ENCODE measurements at places on chromosomes 6 and 20.
A peak's percentile ranks its signal among the peaks of the same experiment; 100 is the strongest.

DNA sequence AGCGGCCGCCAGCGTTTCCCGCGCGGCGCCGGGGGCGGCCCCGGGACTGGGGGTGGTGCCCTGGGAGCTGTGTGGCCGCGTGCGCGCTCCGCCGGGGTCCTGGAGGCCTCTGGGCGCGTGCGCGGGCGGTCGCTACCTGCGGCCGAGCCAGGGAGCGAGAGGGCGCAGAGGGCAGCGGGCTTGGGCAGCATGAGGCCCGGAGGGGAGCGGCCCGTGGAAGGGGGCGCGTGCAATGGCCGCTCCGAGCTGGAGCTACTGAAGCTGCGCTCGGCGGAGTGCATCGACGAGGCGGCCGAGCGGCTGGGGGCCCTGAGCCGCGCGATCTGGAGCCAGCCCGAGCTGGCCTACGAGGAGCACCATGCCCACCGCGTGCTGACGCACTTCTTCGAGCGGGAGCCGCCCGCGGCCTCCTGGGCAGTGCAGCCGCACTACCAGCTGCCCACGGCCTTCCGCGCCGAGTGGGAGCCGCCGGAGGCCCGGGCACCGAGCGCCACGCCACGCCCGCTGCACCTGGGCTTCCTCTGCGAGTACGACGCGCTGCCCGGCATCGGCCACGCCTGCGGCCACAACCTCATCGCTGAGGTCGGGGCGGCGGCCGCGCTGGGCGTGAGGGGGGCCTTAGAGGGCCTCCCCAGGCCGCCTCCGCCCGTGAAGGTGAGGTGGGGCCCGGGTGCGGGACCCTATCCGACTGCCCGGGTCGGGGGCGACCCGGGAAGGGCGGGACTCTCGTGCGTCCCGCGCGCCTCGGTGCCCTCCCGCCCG lies at the start of gene PM20D2:
TSS of gene PM20D2 (plus strand) at position 100 of the 762 bp plus-strand sequence. CDS start at position 190, 90 bp downstream.
- peak; percentile 84 for DNase-seq

GRCh38 chr6:130838951-130839350 lies 11.7 kb downstream of the SMLR1 start:
- DNase-seq, result no peak

DNA sequence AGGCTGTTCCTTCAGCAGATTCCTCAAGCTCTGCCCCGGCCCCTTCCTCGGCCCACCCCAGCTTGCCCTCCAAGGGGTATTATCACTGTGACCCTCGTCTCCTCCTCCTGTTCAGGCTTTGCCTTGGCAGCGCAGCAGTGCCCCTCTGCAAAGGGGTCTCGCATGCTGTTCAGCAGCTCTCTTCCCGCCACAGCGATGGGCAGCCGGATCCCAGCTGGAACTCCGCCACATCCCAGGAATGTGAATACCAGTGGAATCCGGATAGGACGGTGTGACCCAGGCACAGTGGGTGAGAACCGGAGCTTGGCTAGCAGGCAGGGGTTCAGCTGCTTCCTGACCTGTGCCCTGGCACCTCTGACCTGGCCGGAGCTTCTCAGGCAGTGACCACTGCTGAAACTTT lies 52.9 kb downstream of the RNASET2 start:
- no peak for DNase-seq

- DNase-seq, result no peak
Observed at GRCh38 chr6:108565893-108566292, 5.2 kb downstream of the FOXO3 start.

GRCh38 chr6:37648465-37649330 lies 49.0 kb downstream of the MDGA1 start:
- DNase-seq, result no peak

DNA sequence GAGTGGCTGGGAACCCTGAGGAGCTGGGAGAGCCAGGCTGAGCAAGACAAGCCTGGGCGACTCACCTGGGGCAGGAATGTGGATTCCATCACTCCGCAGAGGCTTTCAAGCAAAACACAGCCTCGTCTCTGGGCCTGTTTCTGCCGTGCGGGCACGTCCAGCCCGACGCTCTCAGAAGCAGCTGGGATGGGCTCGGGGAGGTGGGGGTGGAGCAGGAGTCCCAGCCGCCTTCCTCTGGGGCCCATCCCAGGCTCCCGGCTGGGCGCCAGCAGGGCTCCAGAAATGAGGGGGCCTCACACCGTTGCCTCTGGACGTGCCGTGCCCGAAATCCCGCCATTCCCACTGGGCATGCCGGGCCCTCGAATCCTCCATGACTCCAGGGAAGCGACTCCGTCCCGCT lies 8.7 kb upstream of the RPS21 start:
- no peak for DNase-seq

- DNase-seq, result no peak
Observed at GRCh38 chr6:82370788-82371187, 7.2 kb downstream of the TPBG start.

- no peak for DNase-seq
Observed at GRCh38 chr6:88619951-88620350, 343.5 kb downstream of the RNGTT start.

- DNase-seq, result no peak
Observed at GRCh38 chr6:156735751-156736150, 41.4 kb upstream of the ARID1B start.

- DNase-seq, result no peak
Observed at GRCh38 chr6:135575629-135576028, 78.1 kb upstream of the AHI1 start.

DNA sequence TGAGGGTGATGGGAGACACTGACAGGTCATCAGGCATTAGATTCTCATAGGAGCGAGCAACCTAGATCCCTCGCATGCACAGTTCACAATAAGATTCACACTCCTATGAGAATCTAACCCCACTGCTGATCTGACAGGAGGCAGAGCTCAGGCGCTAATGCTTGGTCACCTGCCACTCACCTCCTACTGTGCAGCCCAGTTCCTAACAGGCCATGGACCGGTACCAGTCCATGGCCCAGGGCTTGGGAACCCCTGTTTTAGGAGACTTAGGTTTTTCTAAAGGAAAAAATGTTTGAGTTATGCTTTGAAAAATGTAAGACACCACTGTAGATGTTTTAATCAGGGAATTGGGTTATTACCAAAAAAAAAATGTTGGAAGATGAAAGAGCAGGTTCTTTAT lies 6.7 kb downstream of the HLA-E start:
- DNase-seq, result no peak

DNA sequence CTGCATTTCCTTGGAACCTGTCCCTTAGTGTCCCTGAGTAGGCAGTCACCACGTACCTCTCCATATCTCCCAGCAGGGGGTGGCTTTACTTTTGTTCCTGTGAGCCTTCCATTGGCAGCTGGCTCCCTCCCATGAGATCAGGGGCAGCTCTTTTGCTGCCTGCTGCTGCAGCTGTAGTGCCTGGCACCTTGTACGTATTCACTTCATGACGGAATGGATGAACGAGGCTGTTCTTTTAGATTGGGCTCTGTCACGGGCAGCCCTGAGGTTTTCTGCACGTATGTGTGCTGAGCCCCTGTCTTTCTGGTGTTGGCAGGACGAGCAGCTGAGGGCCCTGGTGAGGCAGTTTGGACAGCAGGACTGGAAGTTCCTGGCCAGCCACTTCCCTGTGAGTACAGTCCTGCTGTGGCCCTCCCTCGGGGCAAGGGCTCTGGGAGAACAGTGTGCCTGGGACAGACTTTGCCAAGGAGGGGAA lies 14.6 kb downstream of the MYBL2 start:
- DNase-seq, result no peak

GRCh38 chr20:19840111-19840710 lies 82.2 kb downstream of the RIN2 start:
- DNase-seq, result no peak

DNA sequence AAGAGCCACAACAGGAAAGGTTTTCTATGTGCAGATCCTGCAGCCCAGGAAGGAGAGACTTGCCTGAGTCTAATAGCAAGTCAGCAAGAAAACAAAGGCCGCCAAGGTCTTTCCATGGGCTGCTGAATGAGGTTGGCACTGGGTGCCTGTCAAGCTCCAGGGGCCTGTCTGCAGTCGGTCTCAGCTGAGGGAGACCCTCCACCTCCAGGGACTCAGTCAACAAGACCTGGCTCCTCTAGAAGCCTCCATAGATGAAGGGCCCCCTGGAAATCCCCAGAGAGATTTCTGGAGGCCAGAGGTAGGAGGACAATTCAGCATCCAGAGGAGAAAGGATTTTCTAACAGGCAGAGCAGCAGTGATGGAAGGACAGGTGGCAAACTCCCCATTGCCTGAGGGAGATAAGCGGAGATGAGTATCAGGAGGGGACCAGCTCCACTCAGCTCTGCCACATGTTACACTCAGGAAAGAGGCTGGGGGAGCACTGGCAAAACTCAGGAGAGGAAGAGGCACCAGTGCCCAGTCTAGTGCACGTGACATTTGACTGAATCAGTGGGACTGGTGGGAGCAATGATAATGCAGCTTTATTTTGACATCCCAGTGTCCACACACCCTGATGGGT lies 33.5 kb upstream of the FKBP1A start:
- no peak for DNase-seq

- DNase-seq, result no peak
Observed at GRCh38 chr20:32518593-32519380, 66.3 kb downstream of the NOL4L start.

GRCh38 chr6:110482774-110483400 lies 6.5 kb upstream of the SLC22A16 start:
- DNase-seq, result no peak

DNA sequence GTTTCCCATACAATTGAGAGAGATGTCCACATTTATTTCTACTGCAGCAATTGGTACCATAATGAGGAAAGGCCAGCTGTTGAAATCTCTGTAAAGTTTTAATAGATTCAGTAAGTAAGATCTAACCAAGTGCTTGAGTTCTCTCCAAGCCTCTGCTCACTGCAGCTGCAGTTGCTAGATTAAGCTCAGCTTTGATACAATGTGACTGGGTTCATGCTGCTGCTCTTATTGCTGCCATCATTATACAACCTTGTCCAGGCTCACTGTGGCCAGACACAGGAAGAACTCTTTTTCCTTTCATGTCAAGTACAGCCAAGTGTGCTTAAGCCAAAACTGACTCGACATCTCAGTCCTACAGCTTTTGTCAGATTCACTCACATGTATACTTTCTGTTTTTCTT lies 423.5 kb downstream of the GJA1 start:
- DNase-seq, result no peak

DNA sequence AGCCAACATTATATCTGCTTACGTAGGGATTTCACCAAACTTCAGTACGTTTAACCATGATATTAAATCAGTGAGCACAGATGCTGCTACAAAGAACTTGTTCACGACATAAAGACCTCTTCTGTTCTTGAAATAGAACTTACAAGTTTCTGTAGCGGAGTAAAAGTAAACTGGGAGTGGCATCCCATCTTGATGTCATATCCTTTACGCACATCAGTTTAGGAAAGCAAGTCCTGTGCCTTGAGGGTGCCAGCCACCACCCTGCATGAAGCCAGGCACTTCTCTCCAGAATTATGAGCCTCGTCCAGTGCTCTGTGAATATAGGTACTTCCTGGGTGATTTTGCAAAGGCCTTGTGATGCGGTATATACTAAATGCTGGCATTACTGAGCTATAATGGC lies 122.6 kb downstream of the BTBD3 start:
- DNase-seq, result no peak

DNA sequence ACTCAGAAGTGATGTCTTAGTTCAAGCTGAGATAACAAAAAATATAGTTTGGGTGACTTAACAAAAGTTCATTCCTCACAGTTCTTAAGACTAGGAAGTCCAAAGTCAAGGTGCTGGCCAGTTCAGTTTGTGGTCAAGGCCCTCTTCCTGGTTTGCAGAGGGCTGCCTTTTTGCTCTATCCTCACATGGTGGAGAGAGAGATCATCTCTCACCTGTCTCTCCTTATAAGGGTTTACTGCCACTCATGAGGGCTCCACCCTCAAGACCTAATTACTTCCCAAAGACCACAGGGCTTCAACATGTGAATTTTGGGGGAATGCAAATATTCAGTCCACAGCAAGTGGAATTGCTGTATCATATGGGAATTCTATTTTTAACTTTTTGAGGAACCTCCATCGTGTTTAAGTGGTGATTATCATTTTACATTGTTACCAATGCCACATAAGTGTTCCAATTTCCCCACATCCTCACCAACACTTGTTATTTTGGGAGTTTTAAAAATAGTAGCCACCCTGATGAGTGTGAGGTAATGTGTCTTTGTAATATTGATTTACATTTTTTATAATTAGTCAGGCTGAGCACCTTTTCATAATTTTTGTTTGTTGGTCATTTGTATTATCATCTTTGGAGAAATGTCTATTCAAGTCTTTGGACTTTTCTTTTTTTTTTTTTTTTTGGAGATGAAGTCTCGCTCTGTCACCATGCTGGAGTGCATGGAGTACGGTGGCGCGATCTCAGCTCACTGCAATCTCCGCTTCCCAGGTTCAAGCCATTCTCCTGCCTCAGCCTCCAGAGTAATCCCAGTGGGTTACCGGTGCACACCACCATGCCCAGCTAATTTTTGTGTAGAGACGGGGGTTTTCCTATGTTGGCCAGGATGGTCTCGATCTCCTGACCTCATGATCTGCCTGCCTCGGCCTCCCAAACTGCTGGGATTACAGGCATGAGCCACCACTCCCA lies 112.2 kb downstream of the SESN1 start:
- no peak for DNase-seq

GRCh38 chr6:139296927-139297326 lies 5.1 kb upstream of the TXLNB start:
- no peak for DNase-seq

GRCh38 chr6:33028220-33028849 lies 18.9 kb upstream of the HLA-DOA start:
- peak; percentile 2 for DNase-seq

- DNase-seq, result no peak
Observed at GRCh38 chr6:29655658-29656057, 1.2 kb upstream of the MOG start.

- DNase-seq, result peak; percentile 10
Observed at GRCh38 chr6:83962582-83962981, 71.0 kb upstream of the MRAP2 start.

DNA sequence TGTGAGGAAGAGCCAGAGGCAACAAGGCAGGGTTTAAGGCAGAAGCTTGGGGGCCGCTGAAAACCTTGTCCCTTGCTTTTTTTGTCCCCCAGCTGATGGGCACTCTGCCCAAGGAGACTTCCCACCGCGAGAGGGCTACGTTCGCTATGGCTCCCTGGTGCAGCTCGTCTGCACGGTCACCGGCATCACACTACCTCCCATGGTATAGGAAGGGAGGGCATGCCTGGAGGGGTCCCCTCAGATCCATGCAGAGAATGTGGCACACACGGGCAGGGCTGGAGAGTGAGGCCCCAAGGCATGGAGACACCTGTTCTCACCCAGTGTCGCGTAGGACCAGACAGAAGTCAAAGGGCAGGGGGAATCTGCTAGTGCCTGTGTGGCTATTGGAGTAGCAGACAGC lies 5.8 kb upstream of the MATN4 start:
- no peak for DNase-seq
